ENCODE measurements at places on chromosomes 6 and 20.

DNA sequence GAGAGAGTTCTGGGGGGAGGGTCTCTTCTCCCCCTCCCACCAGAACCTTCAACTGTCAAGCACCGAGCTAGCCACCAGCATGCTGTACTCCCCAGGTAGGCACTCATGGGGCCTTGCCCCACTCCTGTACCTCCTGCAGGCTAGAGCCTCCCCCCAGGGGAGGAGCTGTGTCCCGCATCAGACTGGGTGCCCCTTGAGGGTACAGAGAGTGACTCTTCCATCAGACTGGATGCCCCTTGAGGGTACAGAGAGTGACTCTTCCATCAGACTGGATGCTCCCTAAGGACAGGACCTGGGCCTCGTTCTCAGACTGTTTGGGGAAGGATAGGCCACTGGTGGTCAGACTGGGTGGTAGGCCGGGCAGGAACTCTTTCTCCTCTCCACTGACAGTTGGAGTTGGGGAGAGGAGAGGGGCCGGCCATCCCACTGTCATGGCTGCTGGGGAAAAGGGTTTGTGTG is at the start of gene CAPN11:
Gene CAPN11 (plus strand): TSS at position 51 of the 459 bp plus-strand sequence. CDS start 29 bp downstream, at position 80.
- no peak for DNase-seq

- no peak for DNase-seq
Measured at GRCh38 chr6:16472349-16473069, 234.1 kb downstream of the GMPR start.

- no peak for DNase-seq
Measured at GRCh38 chr6:73400656-73401055, 6.0 kb downstream of the DDX43 start.

DNA sequence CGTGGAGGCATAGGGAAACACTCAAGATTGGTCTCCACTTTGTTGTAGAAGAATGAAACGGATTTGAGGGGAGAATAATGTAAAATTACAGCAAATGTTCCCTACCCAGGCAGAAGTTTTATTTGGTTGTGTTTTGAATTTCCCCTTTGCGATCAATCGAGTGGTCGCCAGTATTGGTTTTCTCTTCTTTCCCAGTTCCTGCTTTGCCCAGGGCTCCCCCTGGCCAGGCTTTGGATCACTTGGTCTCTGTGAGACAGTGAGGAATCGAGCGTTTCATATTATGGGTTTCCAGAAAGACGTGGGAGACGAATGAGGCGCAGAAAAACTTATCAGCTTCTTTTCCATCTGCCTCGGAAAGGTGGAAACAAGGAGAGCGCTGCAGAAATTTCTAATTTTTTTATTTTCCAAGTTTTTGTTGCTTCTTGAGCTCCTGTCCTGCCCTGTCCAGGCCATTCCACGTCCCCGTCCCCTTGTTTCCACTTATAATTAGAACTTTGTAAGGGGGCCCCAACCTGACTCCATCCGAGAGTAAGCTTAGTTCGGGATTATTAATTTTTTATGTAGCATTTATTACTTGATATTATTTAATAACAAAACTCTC is 7.5 kb upstream of the TBX18 start:
- DNase-seq: peak; percentile 31

DNA sequence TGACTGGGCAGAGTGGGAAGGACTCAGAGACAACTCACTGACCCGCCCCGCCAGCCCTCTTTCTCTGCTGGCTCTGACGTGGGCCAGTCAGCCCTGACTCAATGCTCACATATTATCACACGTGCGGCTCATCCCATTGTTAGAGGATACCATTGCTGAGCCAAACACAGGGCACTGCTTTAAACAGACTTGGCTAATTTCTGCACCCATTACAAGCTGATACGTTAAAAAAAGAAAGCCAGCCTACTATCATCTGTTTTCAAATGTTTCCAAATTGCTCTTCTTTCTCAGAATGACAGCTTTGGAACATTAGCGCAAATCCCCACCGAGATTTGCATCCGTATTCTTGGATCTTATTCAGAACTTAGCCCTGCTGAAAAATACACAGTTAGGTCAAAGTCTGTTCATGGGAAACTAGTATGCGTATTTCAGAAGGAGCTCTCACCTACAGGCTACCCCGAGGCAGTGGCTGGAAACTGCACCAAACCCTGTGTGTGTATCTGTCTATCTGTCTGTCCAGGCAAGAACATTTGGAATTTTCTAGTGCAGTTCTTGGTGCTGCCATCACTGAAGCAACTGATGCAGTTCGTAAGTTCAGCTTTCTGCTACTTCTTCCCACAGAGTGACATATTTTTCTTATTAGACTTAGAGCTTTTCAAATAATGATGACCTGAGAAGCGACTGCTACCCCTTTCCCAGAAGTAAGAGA is 32.8 kb downstream of the RAMACL start:
- no peak for DNase-seq

GRCh38 chr20:15597306-15597705 is 975.9 kb downstream of the KIF16B start:
- DNase-seq: no peak

GRCh38 chr6:100880149-100880852 is 828 bp downstream of the ASCC3 start:
- no peak for DNase-seq

DNA sequence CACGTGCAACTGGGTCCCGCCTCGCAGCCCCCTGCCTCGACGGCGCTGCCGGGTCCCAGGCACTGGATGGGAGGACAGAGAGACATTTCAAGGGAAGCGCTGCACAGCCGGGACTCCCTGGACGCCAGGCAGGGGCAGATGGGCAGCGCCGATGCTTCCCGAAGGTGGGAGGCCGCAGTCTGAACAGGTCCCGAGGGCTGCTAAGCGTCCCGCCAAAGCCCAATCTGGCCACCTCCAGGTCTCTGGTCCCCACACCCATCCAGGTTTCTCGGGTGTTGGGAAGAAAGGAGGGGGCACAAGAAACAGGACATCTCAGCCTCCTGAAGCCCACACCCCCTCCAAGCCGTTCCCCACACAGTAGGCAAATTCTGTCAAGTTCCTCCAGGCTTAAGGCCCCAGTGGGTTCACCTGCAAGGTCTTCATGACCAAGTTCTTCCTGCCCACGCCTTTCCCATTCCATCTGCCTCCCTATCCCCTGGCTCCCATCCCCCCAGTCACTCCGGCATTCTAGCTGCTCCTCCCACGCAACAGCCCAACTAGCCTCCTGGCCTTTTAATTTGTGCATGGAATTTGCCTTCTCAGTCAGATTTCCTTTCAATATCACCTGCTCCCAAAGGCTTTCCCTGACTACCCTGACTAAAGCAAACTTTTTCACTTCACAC is 5.4 kb upstream of the CPXM1 start:
- DNase-seq: no peak
